ENCODE measurements at places on chromosomes 5 and 9.
A peak's percentile ranks its signal among the peaks of the same experiment; 100 is the strongest.

GRCh38 chr9:85645909-85646627 lies 95.7 kb downstream of the AGTPBP1 start:
- DNase-seq = no peak

GRCh38 chr5:133397348-133397747 lies 215.0 kb downstream of the FSTL4 start:
- DNase-seq = no peak

- DNase-seq = no peak
Observed at GRCh38 chr9:33868440-33868973, 51.5 kb downstream of the UBE2R2 start.

GRCh38 chr5:120778491-120779484 lies 314.7 kb downstream of the PRR16 start:
- no peak for DNase-seq

DNA sequence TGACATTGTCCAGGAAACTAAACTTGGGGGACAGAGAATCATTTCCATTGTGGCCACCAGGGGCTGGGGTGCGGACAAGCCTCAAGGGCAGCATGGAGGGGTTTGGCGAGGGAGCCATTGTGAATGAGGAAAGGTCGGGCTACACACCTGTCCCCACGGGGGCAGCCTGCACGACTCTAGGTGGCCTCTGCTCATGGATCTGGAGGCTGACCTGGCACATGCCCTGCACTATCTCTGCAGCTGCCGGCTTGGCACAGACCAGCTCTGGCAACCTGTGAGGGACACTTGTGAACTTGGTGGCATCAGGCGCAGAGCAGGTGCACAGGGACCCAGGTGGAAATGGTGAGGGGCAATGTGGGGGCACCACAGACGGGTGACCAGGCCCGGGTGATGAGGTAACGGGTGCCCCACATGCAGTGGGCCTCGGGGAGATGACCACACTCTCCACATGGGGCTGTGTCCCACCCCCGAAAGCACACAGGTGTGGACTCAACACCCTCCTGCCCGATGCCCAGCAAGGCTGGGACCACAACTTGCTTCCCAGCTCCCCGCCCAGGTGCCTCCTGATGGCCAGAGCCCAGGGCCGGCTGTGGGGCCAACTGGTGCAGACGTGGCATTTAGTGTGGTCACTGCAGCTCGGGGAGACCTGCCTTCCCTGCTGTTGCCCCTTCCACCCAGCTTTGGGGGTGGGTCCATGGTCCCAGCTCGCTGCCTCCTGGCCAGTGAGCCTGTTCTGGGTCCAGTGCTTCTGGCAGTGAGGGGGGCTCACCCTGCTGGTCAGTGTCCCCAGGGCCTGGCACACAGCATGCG lies 60.9 kb upstream of the UBAC1 start:
- no peak for DNase-seq

DNA sequence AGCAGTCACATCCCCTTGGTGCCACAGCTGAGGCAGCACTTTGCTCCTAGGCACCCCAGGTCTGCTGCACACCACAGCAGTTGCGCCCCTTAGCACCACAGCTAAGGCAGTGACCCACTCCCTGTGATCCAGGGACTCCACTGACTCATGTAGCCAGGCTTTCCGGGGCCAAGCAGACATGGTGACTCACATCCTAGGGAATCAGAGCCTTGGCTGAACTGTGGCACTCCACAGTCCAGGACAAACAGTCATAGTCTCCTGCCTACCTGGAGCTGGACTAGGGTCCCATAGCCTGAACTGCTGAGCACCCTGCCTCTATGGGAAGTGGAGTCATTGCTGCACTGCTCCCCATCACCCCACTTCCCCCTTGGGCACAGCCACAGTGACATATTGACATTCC lies 338.7 kb downstream of the NPR3 start:
- no peak for DNase-seq

DNA sequence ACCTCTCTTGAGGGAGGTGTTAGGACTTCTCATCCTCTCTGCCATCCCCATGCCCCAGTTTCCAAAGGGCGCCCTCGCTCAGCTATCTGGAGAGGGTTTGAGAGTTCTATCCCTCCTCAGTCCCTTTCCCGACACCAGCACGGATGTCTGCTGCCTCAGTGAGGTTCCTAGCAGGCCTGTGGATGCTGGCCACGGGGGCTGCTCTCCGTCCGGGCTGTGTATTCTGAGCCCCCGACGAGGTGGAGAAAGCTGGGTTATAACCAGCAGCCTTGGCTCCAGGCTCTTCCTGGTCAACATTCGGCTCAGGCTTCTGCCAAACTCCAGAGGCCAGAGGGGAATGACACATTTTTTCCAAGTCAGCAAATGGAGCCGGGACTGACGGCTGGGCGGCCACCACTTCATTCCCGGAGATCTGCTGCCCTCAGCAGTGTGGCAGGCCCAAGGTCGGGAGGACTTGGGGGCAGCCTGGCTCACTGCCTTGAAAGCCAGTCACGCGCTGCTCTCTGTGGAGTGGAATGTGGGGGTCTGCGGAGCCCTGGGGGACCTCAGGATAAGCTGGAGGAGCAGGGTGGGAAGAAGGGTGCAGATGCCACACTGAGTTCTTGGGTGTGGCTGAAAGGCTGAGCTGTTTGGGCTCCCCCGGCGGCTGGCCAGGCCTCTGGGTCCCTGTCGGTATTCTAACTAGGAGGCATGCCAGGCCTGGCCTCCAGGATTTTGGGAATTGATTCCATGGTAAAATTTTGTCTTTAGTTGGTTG lies 27.4 kb downstream of the PTPA start:
- no peak for DNase-seq

- no peak for DNase-seq
Observed at GRCh38 chr5:172569861-172570558, 71.1 kb upstream of the NEURL1B start.

- no peak for DNase-seq
Observed at GRCh38 chr5:22728610-22729009, 124.5 kb downstream of the CDH12 start.

GRCh38 chr9:98472216-98472615 lies 216.8 kb upstream of the TBC1D2 start:
- no peak for DNase-seq

- no peak for DNase-seq
Observed at GRCh38 chr9:110153431-110153830, 54.5 kb downstream of the C9orf152 start.

DNA sequence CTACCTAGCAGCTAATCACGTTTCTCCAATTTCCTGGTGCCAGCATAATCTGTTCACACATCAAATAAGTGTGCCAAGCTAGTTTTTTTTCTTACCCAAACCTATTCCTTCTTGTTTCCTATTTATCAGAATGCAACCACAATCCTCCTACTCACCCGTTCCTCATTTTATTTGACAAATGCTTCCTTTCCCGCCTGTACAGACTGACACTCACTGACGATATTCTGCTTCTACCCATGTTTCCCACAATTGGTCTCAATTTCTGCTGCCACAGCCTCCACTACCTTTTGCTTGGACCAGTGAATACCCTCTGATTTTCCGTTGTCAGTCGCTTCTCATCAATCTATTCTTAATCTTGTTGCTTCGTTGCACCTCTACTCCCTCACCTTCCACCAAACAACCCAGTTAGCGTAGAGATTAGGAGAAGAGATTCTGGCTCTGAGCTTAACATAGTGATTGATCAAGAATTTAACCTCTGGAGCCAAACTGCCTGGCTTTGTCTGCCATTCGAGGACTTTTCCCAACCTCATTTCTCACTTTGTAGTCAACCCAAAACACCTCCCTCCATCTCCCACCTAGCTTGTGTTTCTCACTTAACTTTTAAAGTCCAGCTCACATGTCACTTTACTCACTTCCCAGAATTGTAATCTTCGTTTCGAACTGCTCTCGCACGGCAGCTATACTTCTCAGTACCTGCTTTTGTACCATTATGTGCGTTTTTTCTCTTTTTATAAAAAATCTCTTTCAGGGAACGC lies 729 bp upstream of the TMEM38B start:
- DNase-seq = no peak

DNA sequence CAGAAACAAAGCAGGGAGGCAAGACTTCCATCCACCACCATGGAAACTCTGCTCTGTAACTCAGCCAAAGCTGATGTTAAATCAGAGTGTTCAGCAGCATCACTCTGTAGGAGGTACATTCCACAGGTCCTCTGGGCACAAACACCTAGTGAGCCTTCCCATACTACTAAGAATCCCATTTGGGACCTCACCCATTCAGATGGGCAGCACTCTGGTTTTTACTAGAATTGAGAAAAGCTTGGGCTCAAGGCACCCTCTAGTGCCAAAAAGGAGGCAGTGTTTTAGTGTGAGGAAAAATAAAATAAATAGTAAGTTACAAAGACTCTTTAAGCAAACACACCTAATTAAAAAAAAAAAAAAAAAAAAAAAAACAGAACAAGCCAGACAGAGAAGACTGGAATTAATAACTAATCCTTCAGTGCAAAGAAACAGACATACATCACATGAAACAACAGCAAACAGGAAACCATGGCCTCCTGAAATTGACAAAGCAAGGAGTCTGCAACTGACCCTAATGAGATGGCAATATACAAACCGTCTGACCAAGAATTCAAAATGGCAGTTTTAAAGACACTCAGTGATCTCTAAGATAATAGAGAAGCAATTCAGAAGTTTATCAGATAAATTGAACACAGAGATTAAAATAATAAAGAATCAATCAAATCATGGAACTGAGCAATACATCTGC lies 159.5 kb downstream of the GNA14 start:
- no peak for DNase-seq

GRCh38 chr9:122821278-122821943 lies 7.0 kb downstream of the PDCL start:
- no peak for DNase-seq

DNA sequence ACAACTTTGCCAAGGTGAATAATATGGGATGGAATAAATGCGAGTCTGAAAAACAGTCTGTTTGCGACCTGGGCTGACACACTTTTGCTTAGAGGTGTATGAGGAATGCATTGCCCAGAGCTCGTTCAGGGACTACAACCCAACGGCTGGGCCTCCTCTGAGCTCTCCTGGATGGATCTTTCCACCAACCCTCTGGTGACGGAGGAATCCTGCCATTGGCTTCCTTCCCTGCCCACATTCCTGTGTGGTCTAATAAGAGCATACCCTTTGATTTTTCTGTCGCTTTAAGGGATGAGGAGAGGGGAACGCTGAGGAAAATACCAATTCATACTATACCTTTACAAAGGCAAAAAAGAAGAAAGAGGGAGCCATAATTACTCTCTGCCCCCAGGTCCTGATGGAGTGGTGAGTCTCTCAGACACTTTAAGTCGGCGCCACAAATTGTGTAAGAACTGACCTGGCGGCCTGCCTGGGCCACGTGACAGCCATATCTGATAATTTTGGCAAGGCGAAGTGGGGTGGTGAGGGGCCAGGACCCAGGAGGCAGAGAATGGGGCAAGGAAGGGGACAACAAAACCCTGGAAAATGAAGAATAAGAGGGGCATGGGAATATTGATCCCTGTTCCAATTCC lies 265.2 kb upstream of the MSX2 start:
- DNase-seq = no peak

DNA sequence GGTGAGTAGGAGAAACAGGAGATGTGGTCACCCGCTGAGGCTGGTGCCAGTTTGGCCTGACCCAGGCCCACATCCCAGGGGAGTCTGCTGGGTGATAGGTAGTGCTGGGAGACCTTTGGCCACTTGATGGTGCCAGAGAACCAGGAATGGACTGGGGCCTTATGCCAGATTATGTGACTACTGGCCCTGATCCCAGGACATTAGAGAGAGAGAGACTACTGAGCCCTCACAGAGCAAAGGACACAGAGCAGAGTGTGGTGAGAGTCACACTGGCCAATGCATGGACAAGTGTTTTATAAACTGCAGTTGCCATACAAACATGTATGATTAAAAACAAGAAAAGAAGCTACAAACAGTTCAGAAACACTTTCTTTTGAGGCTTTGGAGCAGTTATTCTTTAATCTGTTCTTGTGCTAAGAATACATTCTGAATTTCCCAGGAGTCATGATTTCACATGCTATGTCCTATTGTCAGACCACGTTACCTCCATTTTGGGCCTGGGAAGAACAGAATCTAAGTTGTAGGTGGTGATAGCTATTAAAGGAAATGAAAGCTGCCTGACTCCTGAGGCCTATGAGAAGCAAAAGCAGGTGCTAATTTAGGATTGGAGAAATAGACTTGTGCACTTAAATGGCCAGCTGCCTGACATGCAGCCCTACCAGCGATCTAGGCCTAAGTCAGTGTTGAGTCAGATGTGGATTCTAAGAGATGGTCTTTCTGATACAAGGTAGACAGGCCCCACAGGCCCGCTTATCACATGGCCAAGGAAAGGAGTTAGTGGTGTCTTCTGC lies 32.6 kb upstream of the TMOD1 start:
- peak; percentile 72 for DNase-seq

DNA sequence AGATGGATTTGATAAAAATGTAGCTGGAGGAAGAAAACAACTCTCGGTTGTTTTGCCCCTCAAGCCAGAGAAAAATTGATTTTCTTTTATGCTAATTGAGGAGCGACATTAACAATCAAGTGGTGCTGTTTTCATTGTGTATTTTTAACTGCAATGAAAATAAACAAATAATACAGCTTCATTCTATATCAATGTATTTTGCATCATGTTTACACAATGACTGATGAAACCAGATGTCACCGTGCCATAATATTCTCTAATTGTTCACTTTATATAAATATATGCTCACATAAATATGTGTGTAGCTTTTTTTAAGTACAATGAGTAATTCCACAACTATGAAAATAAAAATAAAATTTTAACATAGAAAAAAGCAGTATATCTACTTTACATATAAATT lies 139.0 kb upstream of the PRDM9 start:
- DNase-seq = no peak

DNA sequence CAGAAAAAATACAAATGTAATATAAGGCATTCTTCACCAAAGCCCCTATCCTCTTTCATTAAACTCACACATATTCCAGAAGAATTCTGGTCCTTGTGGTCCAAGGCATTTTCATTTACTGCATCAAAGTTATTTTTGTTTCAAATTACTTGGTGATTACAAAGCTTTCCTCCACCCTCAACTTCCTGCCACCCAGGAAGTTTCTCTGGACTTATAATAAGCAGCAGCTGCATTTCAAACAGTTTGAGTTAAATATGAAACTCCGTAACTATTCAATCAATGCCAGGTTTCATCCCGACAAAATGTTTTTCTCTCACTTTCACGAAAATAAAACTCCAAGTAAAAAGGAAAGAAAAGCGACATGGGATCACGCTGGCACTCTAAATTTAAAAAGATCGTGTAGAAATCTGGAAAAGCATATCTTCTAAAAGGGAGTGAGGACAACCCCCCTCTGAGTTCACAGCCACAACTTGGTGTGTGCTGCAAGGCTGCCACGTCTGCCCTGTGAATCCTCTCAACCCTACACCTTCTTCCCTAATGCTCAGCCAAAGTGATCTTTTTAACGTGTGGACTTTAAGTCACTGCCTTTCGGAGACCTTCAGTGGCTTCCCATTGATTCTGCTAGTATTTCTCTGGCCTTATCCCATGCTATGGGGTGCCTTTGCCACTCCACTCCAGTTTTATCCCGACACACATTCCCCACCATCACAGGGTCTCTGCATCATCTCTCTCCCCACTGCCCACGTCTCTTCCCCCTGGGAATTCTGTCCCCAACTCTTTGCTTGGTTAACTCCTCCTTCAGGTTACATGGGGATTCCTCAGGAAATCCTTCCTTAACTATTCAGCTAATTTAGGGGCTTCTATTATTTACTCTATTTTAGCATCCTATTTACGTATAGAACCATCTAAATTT lies 91.1 kb upstream of the CER1 start:
- no peak for DNase-seq

Data from anterior cingulate cortex (tissue), 58 donors.